ENCODE measurements at places on chromosomes 2 and 18.

GRCh38 chr2:193523662-193524061, 1328.9 kb upstream of the TMEFF2 start:
- no peaks in the 10 kb centered on the region for H3K4me1 ChIP-seq
- H3K36me3 ChIP-seq = no peaks in the 10 kb centered on the region
- H3K27ac ChIP-seq = no peak overlapping the region
- H3K27me3 ChIP-seq = no peaks in the 10 kb centered on the region

GRCh38 chr2:152065945-152066344, 32.9 kb downstream of the CACNB4 start:
- no peak overlapping the region for H3K4me3 ChIP-seq
- no peaks in the 10 kb centered on the region for H3K36me3 ChIP-seq
- H3K27ac ChIP-seq = no peak overlapping the region
- peaks cover 22% of the 10 kb centered on the region for H3K27me3 ChIP-seq

- peaks cover 10% of the 10 kb centered on the region for H3K4me1 ChIP-seq
- no peak for DNase-seq
- H3K27ac ChIP-seq = no peak overlapping the region
- H3K4me3 ChIP-seq = peak overlapping the region; percentile 61
Observed at GRCh38 chr18:48975120-48975816, 24.5 kb upstream of the SMAD7 start.

DNA sequence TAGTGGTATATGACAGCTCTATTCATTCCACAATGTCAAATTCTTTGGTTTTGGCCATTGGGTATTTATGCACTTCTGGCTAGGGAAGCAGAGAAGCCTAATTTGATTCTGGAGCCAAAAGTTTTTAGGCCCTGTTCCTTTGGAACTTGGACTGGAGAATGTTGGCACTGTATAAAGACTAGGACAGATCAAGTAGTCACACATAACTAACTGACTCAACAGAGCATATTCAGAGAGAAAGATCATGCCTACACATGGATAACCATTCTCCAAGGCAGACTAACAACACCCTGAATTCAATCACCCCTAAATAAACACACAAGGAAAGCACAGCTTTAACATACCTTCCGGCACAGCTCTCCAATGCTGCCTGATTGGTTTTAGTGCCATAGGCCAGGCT, 62.9 kb downstream of the ARHGAP15 start:
- H3K4me3 ChIP-seq = no peak overlapping the region
- H3K36me3 ChIP-seq = peaks cover 17% of the 10 kb centered on the region
- H3K4me1 ChIP-seq = peaks cover 35% of the 10 kb centered on the region
- DNase-seq = no peak
- H3K27me3 ChIP-seq = no peaks in the 10 kb centered on the region

DNA sequence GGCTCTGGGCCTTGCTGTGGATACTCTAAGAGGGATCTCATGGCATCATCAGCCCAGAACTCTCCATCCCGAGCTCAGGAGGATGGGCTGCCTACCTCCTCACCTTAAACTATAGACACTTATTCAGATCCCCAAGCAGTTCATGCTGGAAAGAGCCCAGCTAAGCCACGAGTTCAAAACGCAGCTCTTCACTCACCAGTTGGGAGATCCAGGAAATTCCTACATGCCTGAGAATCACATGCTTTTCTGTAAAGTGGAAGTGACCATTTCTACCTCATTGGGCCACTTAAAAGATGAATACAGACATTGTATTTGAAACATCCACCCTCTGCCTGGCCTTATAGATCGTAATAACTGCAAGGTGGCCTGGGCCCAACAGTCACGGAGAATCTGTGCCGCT, 6.6 kb downstream of the ATOH8 start:
- H3K27ac ChIP-seq = no peak overlapping the region
- no peak for DNase-seq
- peaks cover 51% of the 10 kb centered on the region for H3K27me3 ChIP-seq
- no peak overlapping the region for H3K4me3 ChIP-seq
- H3K4me1 ChIP-seq = peaks cover 5% of the 10 kb centered on the region

DNA sequence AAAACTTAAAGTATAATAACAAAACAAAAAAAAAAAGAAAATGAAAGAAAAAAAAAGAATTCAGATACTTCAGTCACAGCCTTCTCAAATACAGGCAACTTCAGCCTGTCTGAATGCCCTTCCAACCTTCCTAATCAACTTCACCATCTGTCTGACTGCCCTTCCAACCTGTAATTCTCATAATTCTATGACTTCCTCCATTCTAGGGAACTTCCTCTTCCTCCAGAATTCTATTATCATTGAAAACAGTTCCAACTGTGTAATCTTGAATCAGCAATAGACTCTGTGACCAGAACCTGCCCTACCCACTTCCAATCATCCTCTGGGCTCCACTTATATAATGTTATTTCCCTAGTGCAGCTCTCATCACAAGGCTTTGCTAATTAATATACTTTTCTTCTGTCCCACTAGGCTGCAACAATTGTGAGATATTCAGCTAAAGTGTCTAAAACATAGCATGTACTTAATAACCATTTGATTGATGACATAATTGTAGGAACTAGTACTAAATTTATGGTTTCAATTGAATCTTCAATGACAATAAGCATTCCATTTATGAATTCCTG, 127.3 kb downstream of the UPP2 start:
- H3K4me1 ChIP-seq = no peaks in the 10 kb centered on the region
- no peak overlapping the region for H3K27ac ChIP-seq
- DNase-seq = no peak
- no peaks in the 10 kb centered on the region for H3K27me3 ChIP-seq
- H3K4me3 ChIP-seq = no peak overlapping the region
